ENCODE measurements at places on chromosomes 13 and 19.
A peak's percentile ranks its signal among the peaks of the same experiment; 100 is the strongest.

- peaks cover 5% of the 10 kb centered on the region for H3K27me3 ChIP-seq
- H3K36me3 ChIP-seq: no peaks in the 10 kb centered on the region
- no peak overlapping the region for H3K27ac ChIP-seq
- DNase-seq: no peak
- H3K4me3 ChIP-seq: no peak overlapping the region
- H3K4me1 ChIP-seq: peaks cover 8% of the 10 kb centered on the region
Measured at GRCh38 chr13:44089452-44089851, 209.7 kb downstream of the LACC1 start.

- no peak overlapping the region for H3K27ac ChIP-seq
- H3K4me3 ChIP-seq: no peak overlapping the region
- no peaks in the 10 kb centered on the region for H3K4me1 ChIP-seq
- H3K27me3 ChIP-seq: no peaks in the 10 kb centered on the region
- no peak for DNase-seq
Measured at GRCh38 chr19:31470229-31470939, 121.1 kb upstream of the TSHZ3 start.

DNA sequence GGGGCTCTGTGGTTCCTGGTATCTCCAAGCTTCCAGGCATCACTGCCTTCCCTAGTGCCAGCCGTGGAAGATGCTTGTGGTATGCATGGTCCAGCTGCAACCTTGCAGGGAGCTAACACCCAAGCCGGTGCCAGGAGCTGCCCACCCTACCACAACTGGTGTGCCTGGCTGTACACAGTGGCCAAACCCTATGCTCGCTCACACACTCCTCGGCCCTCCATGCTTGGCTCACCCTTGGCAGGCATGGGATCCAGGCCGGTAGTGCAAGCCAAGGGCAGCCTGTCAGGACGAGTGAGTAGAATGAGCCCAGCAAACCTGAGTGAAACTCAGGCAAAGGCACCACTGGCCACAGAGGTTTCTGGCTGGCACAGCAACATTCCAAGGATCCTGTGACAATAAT, 1676.0 kb downstream of the SLITRK1 start:
- no peaks in the 10 kb centered on the region for H3K4me1 ChIP-seq
- H3K27ac ChIP-seq: no peak overlapping the region
- H3K27me3 ChIP-seq: no peaks in the 10 kb centered on the region
- no peak for DNase-seq
- no peak overlapping the region for H3K4me3 ChIP-seq

- H3K36me3 ChIP-seq: no peaks in the 10 kb centered on the region
- H3K4me1 ChIP-seq: peaks cover 27% of the 10 kb centered on the region
- no peak overlapping the region for H3K4me3 ChIP-seq
- no peak for DNase-seq
Measured at GRCh38 chr13:87669379-87669978, 1.7 kb upstream of the SLITRK5 start.

GRCh38 chr19:42246143-42246921, 3.9 kb upstream of the GSK3A start:
- H3K27me3 ChIP-seq: no peaks in the 10 kb centered on the region
- peaks cover 39% of the 10 kb centered on the region for H3K4me1 ChIP-seq
- peaks cover 28% of the 10 kb centered on the region for H3K36me3 ChIP-seq
- no peak overlapping the region for H3K4me3 ChIP-seq

- peaks cover 88% of the 10 kb centered on the region for H3K36me3 ChIP-seq
- no peak overlapping the region for H3K4me3 ChIP-seq
- no peaks in the 10 kb centered on the region for H3K4me1 ChIP-seq
- no peak overlapping the region for H3K27ac ChIP-seq
Measured at GRCh38 chr13:111267784-111268183, 52.7 kb upstream of the TEX29 start.

- no peaks in the 10 kb centered on the region for H3K27me3 ChIP-seq
- peak overlapping the region; percentile 100 for H3K4me3 ChIP-seq
- no peak for DNase-seq
Measured at GRCh38 chr19:11435833-11436313, 438 bp downstream of the PRKCSH start.

- H3K27ac ChIP-seq: no peak overlapping the region
- H3K4me1 ChIP-seq: peaks cover 13% of the 10 kb centered on the region
- H3K36me3 ChIP-seq: peaks cover 2% of the 10 kb centered on the region
Measured at GRCh38 chr19:1001538-1002166, 1.4 kb downstream of the GRIN3B start.

- no peak overlapping the region for H3K27ac ChIP-seq
- no peaks in the 10 kb centered on the region for H3K27me3 ChIP-seq
- H3K36me3 ChIP-seq: no peaks in the 10 kb centered on the region
Measured at GRCh38 chr13:34004676-34005075, 186.7 kb downstream of the RFC3 start.

GRCh38 chr13:97946951-97947588, 6.4 kb upstream of the IPO5 start:
- H3K27ac ChIP-seq: no peak overlapping the region
- no peak overlapping the region for H3K4me3 ChIP-seq
- no peaks in the 10 kb centered on the region for H3K36me3 ChIP-seq
- no peak for DNase-seq
- no peaks in the 10 kb centered on the region for H3K27me3 ChIP-seq
- H3K4me1 ChIP-seq: peaks cover 7% of the 10 kb centered on the region

- H3K4me1 ChIP-seq: peaks cover 66% of the 10 kb centered on the region
- peak overlapping the region; percentile 73 for H3K27ac ChIP-seq
- DNase-seq: no peak
- no peaks in the 10 kb centered on the region for H3K36me3 ChIP-seq
Measured at GRCh38 chr13:51820016-51820597, 16.1 kb upstream of the DHRS12 start.

DNA sequence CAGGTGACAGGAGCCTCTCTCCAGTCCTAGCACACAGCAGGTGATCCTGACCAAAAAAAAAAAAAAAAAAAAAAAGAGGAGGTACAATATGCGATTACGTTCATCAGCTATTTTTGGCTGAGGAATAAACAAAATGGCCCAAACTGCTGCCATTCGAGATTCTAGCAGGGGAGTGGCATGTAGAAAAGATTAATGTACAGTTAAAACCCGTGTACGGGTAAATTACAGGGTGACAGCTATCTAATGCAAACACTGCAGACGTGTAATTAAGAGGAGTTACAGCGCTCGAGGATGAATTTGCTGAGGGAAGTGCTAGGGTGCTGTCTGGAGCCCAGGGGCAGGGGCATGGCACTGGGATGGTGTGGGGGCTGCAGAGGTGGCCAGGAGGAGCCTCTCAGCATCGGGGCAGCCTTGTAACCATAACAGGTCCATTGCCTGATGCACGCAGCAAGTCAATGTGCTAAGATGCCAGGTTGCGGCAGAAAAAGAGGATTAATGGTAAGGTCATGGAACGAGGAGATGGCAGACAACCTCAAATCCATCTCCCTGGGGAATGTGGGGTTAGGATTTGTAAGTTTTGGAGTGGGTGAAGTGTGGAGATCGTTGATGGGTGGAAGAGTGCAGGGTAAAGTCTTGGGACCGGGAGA, 17.4 kb downstream of the CHST8 start:
- no peaks in the 10 kb centered on the region for H3K4me1 ChIP-seq
- peaks cover 8% of the 10 kb centered on the region for H3K27me3 ChIP-seq
- no peak overlapping the region for H3K4me3 ChIP-seq
- no peak overlapping the region for H3K27ac ChIP-seq
- DNase-seq: no peak

- no peak for DNase-seq
- no peak overlapping the region for H3K27ac ChIP-seq
- peaks cover 60% of the 10 kb centered on the region for H3K36me3 ChIP-seq
- H3K4me3 ChIP-seq: no peak overlapping the region
Measured at GRCh38 chr13:112855859-112856258, 113.2 kb upstream of the MCF2L start.

GRCh38 chr19:38375748-38376147, 1.4 kb downstream of the PSMD8 start:
- H3K4me1 ChIP-seq: peaks cover 25% of the 10 kb centered on the region
- no peaks in the 10 kb centered on the region for H3K27me3 ChIP-seq
- no peak overlapping the region for H3K27ac ChIP-seq
- no peak for DNase-seq
- peaks cover 44% of the 10 kb centered on the region for H3K36me3 ChIP-seq

GRCh38 chr13:112734696-112735547, 45.1 kb downstream of the ATP11A start:
- DNase-seq: no peak
- no peaks in the 10 kb centered on the region for H3K4me1 ChIP-seq
- no peak overlapping the region for H3K4me3 ChIP-seq
- no peaks in the 10 kb centered on the region for H3K27me3 ChIP-seq

DNA sequence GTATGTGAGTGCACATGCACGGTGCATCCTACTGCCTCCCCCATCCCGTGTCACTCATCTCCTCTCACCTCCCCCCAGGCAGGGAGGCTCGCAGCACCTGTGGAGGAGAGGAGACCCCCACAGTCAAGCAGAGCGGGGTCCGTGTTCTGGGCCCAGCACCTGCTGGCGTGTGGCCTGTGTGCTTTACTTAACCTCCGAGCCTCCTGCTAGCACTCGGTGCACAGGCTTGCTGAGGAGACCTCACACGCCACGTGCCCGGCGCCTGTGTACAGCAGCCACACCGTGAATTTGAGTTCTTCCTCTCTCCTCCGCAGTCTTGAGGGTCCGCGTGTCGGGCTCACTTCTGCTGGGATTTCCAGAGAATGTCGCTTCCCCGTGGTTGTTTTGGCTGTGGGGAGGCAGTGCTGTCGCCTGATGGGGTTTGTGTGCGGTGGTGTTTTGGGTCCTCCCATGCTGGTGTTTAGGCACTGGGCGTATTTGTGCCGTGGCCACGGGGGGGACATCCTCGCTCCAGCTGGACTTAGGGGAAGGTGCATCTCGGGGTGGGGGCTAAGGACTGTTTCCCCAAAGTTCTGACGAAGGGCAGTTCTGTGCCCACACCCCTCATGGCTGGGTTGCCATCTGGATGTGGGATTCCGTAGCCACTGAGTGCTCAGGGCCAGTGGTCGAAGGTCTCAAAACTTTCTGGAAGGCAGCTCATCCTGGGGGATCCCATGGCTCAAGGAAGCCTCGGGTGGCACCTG, 34.8 kb upstream of the TMEM255B start:
- H3K27ac ChIP-seq: peak overlapping the region; percentile 79
- peaks cover 7% of the 10 kb centered on the region for H3K4me1 ChIP-seq
- DNase-seq: no peak
- no peaks in the 10 kb centered on the region for H3K36me3 ChIP-seq
- peak overlapping the region; percentile 80 for H3K4me3 ChIP-seq
- peaks cover 2% of the 10 kb centered on the region for H3K27me3 ChIP-seq

Data from activated B cell treated with CpG ODN at 0.5 μM for 24 hours (primary cell).